ENCODE measurements at places on chromosomes 11 and 22.

DNA sequence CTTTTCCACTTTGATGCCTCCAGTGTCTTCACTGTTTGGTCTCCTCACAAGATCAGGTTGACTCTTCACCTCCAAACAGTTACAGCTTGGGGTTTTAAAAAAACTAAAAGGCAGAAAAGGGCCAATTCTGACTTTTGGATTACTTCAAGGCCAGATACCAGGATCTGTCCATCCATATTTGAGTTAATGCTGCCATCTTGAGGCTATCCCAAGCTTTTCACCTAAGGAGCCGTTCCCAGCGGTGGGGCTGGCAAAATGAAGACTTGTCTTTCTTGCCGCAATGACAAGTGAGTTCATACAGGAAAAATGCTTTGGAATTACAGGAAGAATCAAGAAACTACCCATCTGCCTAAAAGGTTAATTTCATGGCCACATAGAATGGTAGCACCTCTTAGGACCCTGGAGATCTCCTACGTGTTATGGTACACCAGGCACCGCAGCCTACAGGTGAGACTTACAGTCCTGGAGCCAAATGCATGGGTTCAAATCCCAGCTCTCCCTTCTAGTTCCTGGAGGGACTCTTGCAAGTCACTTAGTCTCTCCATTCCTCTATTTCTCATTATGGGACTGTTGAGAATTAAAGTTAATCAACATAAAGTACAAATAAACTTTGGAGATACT, 6.0 kb upstream of the OR5B21 start:
- DNase-seq, result peak; percentile 14

DNA sequence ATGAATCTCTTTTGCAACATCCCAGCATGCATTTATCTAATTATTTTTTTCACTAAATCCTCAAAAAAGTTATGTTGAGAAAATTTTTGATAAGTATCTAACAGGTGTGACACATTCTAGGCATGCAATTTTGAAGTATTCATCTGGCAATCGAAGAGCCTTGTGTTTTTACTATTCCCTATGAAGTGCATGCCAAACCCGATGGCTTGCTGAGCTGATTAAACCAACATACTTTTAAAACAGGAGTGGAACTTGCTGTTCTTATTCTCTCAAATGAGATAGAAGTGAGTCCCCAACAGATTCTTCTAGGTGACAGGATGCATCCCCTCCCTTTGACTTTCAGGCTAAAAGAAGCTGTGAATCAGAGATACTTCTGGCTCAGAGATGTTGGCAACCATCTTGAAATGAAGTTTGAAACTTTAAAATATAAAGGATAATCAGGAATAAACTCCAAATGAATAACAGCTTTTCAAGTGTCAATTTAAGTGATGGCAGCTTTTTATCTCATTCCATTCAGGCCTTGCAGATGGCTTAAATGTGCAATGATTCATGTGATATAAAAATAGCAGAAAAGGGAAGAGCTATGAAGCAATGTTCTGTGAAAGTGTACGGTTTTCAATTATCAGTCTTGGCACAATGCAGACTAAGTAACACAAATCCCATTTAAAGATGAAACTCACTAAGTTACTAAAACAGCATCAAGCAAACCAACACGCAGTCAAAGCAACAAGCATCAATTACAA, 67.7 kb downstream of the APOL5 start:
- DNase-seq, result no peak

GRCh38 chr11:15286465-15286864, 171.7 kb downstream of the INSC start:
- DNase-seq, result peak; percentile 81

- no peak for DNase-seq
These were observed 47.9 kb upstream of the DDI1 start for GRCh38 chr11:103988595-103988969.

Data from BJ (cell line).